Urinary bladder (tissue), 4 donors: ENCODE measurements at places on chromosomes 11 and 22. TPM values are rescaled to one million over a fixed set of nuclear protein-coding genes. Genes with fewer than 3 reads are reported as not detected.

OR10D3 gene
- not detected for total RNA-seq

MPZL3 gene
- 4.7 TPM for total RNA-seq

RIMBP3C gene
- total RNA-seq = 0.26 TPM

FOLR1 gene
- total RNA-seq = 1.1 TPM

MUC6 gene
- total RNA-seq = not detected

KRTAP5-7 gene
- total RNA-seq = 0.26 TPM

RAB3IL1 gene
- 13.0 TPM for total RNA-seq

ABTB2 gene
- total RNA-seq = 3.2 TPM

SLC5A12 gene
- total RNA-seq = 0.37 TPM

KDELR3 gene
- total RNA-seq = 75.7 TPM
